Activated T-helper 1 cell treated with Interleukin-2 at 50 U/mL for 16 hours (primary cell): ENCODE measurements at places on chromosomes 5 and 9.

DNA sequence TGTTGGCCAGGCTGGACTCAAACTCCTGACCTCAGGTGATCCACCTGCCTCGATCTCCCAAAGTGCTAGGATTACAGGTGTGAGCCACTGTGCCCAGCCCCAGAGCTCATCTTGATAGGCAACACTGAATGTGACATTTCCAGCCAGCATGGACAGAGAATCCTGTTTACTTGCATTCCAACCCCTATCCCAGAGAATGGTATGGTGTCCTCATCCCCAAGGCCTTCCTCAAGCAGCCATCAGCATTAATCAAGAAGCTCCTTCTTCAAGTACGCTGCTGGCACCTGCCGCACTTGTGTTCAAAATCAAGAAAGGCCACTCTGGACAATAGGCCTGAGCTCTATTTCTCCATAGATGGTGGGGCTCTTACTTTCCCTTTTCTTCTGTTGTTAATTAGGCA is 40.2 kb downstream of the STARD4 start:
- no peak for DNase-seq

GRCh38 chr9:84330246-84330645 is 10.3 kb downstream of the SLC28A3 start:
- no peak for DNase-seq

- DNase-seq, result no peak
Observed at GRCh38 chr5:173673295-173674101, 57.0 kb upstream of the BOD1 start.

DNA sequence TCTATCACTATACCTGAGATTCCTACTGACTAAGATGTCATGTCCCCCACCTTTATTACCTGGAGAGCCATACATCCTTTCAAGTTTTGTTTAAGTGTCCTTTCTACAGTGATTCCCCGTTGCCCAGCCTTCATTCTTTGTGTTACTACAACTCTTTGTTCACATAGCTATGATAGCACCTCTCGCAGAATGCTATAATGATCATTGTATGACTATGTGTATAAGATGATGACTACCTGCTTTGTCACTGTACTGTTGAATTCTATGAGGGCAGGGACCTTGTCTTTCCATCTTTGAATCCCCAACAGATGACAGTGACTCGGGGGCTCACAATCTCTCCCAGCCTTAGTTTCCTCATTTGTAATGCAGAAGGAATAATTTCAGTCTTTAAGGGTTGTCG is 361.2 kb downstream of the NPR3 start:
- DNase-seq, result no peak

- DNase-seq, result no peak
Observed at GRCh38 chr9:137982200-137982599, 104.6 kb downstream of the CACNA1B start.

DNA sequence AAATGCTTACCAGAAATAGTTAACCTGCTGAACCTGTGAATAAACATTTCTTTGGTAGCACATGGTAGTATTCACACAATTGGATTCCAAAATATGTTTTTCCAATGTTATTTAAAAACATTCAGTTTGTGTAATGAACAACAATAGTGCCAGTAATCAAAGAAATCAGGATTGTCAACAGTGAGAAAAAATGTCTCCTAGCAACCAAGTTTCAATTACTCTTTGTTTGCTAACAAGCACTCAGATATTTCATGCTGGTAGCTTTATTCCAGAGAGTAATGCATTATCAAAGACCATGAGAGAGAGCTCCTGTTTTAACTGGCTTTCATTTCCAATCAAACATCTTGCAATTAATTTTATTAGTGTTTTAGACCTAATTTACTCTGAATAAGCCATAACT is 768.1 kb upstream of the GRAMD2B start:
- no peak for DNase-seq

DNA sequence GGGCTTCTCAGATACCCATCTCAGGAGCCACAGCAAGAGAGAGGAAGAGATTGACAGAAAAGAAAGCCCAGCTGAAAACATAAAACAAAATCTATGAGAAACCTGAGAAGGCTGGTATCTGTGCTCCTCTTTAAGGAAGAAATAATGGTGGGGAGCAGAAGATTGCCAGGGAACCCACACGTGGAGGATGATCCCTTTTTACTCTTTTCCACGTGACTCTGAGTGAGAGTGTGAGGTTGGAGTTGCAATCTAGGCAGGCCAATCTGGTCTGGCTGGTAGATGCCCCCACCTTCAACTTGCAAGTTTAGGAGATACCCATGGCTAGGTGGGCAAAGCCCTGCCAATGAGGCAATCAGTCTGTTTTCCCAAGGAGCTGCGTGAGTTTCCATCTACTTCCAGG is 202.3 kb downstream of the TENT4A start:
- DNase-seq, result no peak

GRCh38 chr9:101477736-101478135 is 42.2 kb upstream of the ALDOB start:
- DNase-seq, result no peak

DNA sequence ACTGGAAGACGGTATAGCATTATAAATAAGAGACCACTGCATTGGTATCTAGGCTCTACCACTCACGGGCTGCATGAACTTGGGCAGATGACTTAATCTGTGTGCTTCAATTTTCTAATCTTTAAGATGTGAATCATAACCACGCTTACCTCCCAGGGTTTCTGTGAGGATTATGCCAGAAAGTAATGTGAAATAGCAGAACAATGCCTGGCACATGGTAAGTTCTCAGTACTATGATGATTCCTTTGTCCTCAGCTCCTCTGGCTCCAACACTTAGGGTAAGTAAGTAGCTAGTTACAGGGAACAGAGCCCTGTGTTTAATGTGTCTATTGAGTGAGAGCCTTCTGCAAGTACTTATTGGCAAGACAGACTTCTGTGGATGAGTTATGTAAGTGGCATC is 31.1 kb downstream of the POU4F3 start:
- no peak for DNase-seq

DNA sequence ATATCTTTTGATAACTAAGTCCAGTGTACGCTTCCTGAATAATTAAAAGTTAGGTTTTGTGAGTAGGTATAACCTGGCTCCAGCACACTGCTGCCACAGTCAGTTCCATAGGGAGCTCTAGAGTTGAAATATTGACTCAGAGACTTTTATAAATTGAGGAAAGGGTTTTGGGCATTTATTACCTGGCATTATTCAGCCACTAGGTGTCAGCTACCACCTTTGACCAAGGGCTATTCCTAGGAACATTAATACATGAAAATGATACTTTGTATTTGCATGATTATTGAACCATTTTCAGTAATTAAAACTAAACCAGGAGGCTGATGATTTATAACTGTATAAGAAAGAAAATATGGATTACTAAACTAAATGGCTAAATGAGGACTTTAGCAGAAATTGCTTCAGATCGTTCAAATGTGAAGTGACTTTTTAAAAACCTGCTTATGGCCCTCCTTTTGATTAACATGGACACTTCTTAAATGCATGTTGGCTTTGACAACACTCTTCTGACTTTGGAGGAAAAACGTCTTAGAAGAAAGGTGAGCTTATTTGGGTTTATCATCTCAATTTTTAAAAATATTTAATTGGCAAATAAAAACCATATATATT is 83.0 kb downstream of the SMC2 start:
- no peak for DNase-seq

DNA sequence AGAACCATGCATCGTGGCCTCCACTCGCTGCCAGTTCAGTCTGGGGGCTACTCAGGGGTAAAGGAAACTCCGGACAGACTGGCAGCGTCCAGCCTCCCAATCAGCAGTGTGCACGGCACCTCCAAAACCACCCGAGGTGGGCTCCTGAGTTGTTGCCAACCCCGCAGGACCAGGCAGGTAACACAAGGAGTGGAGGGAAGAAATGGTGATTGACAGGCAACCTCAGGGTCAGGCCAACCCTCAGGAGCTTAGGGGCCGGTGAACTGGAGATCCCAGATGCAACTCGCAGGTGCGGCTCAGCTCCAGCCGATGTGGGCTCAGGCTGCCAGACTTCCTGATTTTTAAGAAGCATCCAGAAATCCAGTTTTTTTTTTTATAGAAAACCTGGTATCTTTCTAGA is 37.3 kb upstream of the AKNA start:
- DNase-seq, result no peak

DNA sequence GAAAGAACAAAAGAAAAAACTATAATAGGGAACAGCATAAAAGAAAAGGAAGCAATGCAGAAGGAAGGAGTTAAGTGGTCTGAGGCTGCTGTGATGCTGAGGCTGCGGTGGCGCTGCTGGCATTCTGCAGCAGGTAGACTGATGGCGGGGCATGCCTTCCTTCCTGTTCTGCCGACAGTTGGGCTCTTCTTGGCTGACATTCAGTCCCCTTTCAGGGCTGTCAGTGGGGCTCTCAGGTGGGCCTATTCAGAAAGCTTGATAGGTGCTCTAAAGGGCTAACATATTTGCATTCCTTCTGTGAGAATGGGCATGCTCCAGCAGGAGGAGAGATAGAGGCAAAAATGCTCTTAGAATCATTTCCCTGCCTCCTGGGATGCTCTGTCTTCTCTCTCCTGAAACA is 5.1 kb upstream of the CLINT1 start:
- no peak for DNase-seq

DNA sequence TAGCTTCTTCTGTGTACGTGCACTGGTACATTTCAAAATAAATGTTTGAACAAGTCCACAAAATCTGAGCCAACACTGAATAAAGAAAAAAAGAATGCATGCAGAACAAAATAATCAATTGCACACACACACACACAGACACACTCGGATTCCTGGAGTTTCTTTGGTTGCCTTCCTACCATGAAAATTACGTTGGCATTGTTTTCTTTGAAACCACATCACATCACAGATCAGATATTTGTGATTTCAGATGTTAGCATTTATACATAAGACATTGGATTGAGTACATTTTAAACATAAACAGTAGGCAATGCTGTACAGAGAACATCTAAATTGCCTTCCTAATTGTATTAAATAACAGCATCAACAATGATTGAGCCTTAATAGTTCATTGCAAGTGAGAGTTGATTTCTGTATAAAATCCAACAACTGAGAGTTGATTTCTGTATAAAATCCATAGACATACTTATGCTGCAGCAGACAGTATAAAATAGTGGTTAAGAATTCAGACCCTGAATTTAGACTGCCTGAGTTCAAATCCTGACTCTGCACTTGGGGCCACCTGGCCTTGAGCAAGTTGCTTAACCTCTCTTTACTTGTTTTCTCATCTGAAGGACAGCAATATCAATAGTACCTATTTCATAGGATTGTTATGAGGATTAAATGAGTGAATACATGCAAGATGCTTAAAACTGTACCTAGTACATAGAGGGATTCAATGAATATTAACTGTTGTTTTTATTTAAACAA is 101.7 kb upstream of the IFNE start:
- no peak for DNase-seq

GRCh38 chr9:33297432-33297831 is 7.1 kb downstream of the NFX1 start:
- DNase-seq, result no peak

DNA sequence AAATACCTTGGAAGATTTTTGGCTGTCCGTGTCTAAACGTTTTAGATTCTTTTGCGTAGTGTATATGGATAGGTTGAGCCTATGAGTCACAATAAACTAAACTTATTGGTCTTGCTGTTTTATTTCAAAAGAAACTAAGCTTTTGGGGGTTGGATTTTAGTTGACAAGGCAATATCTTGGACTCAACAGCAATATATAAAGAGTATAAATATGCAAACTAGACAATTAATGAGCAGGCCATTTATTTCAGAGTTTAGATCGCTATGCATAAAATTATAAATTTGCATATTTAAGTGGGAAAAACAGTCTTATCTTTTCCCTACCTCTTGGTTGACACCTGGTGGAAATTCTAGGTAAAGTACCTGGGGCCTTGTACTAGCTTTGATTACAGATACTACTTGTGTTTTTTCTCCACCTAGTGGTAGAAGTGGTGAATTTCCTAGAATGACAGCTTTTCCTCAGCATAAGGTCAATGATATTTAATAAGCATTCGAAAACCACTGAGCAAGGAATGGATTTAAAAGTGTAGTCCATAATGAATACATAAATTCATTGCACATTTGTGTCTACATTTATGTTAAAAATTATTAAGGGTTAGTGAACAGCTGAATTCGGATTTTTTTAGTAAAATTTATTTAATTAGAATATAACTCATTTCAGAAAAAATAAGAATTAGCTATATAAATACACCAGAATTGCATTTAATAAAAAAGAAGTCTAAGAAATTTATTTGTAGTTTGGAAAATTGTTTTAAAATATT is 1.7 kb upstream of the ARRDC3 start:
- DNase-seq, result no peak

- no peak for DNase-seq
Observed at GRCh38 chr5:147752666-147753290, 29.8 kb downstream of the JAKMIP2 start.

DNA sequence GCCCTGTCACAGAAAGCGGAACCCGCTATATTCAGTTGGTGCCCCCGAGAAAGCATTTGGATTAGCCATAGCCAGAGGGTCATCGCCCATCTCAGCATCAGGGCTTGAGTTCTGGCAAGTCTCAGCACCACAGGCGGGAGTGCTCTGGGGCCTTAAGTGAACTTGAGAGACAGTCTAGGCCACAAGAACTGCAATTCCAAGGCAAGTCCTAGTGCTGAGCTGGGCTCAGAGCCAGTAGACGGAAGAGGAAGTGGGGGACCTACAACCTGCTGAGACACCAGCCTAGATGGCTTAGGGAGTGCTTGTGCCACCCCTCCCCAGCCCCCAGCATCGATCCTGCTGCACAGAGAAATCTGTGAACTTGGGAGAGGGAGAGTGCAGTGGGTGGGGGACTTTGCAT is 594.9 kb downstream of the CCDC171 start:
- no peak for DNase-seq

DNA sequence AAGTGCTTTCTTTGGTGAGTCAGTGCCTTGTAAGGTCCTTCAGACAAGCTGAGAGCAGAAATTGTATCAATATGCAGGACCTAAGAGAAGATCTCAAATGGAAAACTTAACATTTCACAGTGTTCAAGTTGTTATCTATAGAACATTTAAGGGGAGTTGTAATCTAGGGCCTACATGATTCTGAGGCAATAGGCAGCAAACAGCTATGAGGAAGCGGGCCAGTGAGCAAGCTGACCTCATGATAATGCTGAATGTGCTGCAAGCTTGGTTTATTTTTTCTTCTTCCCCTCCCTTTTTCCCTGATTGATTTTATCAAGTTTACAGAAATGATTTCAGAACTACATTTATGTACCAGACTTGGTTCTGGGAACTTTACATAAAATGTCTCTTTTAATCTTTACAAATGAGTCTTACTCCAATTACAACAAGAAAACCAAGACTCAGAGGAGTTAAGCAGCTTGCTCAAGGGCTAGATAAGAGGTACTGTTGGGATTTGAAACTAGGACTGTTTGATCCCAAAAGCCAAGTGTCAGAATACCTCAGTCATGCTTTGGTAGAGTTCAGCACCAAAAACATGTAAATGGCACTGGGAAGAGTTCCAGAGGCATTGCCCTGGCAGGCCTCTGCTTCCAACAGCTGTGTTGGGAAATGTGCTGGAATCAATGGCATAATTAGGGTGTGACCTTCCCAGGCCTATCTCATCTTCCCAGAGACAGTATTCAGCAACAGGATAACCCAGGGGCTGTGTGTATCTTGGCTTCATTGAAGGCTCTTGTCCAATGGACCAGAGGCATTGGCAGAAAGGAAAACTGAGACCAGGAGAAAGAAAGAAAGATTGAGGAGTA is 130.1 kb downstream of the LRRC70 start:
- no peak for DNase-seq
